Tibial nerve (tissue), 4 donors: ENCODE measurements at places on chromosomes 16 and 17. TPM values are rescaled to one million over a fixed set of nuclear protein-coding genes. Genes with fewer than 3 reads are reported as not detected.
A peak's percentile ranks its signal among the peaks of the same experiment; 100 is the strongest.

Gene KRTAP4-6
- total RNA-seq: not detected

DNA sequence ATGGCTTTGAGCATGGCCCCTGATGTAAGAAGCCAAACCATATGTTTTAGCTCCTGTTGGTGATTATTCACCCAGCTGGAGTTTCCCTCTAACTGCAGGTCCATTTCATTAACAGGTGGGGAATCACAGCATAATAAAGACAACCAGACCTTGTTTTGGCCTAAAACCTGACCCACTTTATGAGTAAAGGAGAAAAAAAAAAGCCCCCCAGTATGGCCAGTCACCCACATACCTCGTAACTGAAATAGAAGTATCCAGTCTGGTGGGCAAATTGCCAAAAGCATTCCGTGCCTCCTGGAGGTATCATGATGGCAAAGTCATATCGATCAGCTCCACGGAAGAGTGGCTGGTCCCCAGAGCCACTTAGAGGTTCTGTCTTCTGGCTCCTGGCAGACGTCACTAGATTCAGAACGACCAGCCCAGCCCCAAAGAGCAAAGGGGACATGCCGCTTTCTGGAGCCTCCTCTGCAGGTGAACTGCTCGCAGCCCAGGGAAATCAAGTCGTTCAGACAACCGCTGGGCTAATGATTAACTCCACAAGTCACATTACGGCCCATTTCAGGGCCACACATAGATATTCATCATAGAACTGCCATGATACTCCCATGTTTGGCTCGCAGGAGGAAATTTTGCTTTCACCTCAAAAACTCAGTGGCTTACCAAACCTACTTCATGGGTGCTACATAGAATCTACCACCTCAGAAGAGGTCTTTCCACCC is at the start of gene TMED6:
Gene TMED6, minus strand, starts transcription at position 478 of the 719 bp plus-strand sequence. Its CDS starts 33 bp downstream, at position 445.
- peaks cover 4% of the 10 kb centered on the region for H3K36me3 ChIP-seq
- no peak within 1 kb of the TSS for H3K27ac ChIP-seq
- H3K27me3 ChIP-seq: no peaks in the 10 kb centered on the region
- no peak within 1 kb of the TSS for H3K4me3 ChIP-seq
- H3K4me1 ChIP-seq: no peaks in the 10 kb centered on the region

Gene SEPTIN1
- total RNA-seq: 1.4 TPM

GRCh38 chr16:15601212-15601879 is 41.6 kb downstream of the MARF1 start:
- H3K27ac ChIP-seq: no peak overlapping the region
- peaks cover 13% of the 10 kb centered on the region for H3K4me1 ChIP-seq
- H3K27me3 ChIP-seq: no peaks in the 10 kb centered on the region
- peaks cover 9% of the 10 kb centered on the region for H3K36me3 ChIP-seq
- no peak for DNase-seq

DNA sequence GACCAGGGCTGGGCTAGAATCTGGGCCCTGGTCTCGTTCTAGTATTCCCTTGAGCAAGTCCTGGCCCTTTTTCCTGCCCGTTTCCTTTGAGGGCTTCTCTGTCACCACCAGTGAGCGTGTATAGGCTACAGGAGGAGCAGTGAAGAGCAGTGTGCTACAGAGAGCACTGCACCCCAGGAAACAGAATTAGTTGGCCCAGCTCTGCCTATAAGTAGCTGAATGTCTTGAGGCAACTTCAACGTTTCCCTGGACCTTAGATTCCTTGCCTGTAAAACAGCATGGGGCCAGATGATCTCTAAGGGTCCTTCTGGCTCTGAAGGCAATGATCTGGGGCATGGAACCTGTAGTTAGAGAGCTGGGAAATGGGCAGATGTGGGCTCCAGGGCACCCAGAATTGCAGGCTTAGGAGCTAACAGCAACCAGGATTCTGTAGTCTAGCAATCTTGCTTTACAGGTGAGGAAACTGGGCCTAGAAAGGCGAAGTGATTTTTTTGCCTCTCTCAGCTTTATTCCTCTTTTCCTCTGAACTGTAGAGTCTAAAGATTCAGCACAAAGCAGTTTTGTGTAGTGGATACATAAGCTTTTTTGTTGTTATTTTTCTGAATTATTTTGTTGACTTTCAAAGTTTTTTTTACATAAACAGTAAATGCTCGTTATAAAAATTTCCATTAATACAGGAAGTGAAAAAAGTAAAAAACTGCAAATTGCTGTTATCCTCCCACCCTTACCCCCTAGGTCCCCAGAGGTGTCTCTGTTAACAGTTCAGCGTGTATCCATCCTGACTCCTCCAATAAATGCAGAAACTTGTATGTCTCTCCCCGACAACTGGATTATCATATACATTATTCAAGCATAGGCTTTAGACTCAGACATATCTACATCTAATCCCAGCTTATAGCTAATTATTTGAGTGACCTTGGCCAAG is 1.7 kb upstream of the MYL4 start:
- no peak overlapping the region for H3K27ac ChIP-seq
- H3K27me3 ChIP-seq: no peaks in the 10 kb centered on the region
- H3K4me3 ChIP-seq: no peak overlapping the region
- H3K36me3 ChIP-seq: no peaks in the 10 kb centered on the region

DNA sequence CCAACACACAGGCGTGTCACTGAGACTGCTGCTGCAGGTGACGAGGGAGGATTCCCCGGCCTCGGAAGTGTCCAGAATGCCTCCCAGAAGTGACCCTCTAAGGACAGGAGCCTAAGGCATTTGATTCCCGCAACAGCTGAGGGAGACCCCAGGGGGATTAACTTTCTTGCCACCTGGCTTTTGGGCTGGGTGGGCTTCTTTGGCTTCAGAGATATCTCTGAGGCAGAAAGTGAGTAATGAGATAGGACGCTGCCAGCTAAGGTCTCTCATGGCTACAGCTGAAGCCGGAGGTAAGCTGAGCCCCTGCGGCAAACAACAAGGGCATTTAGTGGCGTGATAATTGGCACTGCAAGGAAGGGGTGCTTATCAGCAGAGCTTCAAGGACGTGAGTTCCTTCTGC is 17.0 kb downstream of the DRC3 start:
- H3K4me3 ChIP-seq: no peak overlapping the region
- H3K4me1 ChIP-seq: peaks cover 6% of the 10 kb centered on the region
- no peak for DNase-seq
- H3K27me3 ChIP-seq: no peaks in the 10 kb centered on the region
- no peak overlapping the region for H3K27ac ChIP-seq

Gene ACSM2A
- not detected for total RNA-seq

Gene KRTAP1-5
- not detected for total RNA-seq

Gene CTRB1
- 0.59 TPM for total RNA-seq

DNA sequence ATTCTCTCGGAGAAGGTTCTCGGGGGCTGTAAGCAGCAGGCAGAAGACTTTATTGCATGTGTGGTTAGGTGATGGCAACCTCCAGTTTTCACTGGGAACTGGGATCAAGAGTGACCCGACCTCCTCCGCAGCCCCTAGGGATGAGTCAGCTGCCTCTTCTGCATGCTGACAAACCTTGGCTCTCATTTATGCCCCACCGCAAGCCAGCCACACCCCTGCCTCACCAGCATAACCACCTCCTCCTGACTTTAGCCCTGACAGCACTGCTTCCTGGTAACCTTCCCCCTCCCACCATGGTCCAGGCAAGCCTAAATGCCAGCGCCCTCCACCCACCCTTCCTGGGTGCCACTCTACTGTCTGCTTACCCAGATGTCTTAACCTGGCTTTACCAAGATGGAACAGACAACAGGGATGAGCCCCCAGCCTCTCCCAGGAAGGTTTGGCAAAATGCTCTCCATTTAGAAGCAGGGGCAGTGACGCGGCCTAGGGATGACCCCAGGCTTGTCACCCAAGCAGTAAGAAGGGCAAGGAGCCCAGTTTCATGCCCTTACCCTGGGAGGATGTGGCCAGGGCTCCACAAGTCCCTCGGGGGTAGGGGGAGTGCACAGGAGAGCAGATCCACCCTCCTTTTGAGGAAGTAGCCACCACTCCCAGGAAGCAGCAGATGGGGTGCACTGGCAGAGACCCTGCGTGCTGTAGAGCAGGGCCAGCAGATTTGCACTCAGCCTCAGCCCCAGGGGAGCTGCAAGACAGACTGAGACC is 73.5 kb downstream of the GOSR1 start:
- H3K36me3 ChIP-seq: no peaks in the 10 kb centered on the region
- no peak overlapping the region for H3K27ac ChIP-seq
- H3K27me3 ChIP-seq: no peaks in the 10 kb centered on the region

DNA sequence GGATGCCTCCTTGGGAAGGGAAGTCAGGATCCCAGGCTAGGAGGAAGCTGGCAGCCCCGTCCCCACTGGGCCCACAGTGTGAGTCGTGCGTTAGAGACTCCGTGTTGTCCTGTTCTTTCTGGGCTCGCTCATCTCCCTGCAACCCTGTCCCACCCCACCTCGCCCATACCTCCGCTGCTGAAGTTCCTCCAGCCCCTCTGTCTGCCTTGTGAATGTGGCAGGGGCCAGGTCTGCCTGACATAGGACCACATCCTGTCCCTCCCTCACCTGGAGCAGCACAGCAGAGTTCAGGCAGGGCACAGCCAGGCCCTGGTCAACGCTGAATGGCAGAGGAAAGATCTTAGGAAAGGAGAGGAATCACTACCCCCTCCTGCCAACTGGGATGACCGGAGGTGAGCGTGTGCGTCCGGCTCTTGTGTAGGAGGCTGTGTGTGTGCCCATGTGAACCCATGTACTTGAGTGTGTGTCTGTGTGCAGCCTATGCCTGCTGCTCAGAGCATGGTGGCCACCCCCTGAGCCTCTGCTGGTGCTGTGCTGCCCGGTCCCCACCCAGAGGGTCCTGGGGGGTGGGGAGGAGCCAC is 12.8 kb downstream of the KCNJ18 start:
- no peak for DNase-seq
- no peaks in the 10 kb centered on the region for H3K27me3 ChIP-seq
- no peak overlapping the region for H3K4me3 ChIP-seq
- H3K27ac ChIP-seq: no peak overlapping the region

- peak overlapping the region; percentile 85 for H3K27ac ChIP-seq
- no peaks in the 10 kb centered on the region for H3K27me3 ChIP-seq
- peaks cover 41% of the 10 kb centered on the region for H3K36me3 ChIP-seq
- peak overlapping the region; percentile 74 for H3K4me3 ChIP-seq
- no peak for DNase-seq
Observed at GRCh38 chr17:18261146-18261515, 669 bp downstream of the MIEF2 start.

DNA sequence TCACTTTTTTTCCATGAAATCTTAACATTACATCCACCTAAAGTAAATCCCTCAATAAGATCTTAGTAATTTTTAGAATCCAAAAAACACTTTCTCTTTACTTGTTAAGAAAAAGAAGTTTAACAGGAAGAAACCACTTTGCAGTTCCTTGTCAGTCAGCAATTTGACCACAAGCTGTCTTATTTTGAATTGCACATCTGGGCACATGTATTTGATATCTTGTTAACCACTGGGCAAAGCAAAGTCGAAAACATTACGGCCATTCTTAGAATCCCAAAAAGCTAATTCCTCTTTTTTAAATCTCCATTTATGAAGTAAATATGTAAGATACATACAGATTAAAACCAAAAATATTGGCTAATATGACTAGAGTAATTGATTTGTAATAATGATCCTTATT is 1.1 kb downstream of the ABCA10 start:
- no peak for DNase-seq
- peak overlapping the region; percentile 84 for H3K27ac ChIP-seq
- H3K4me1 ChIP-seq: peaks cover 9% of the 10 kb centered on the region
- no peaks in the 10 kb centered on the region for H3K36me3 ChIP-seq

- no peak for DNase-seq
- H3K4me3 ChIP-seq: no peak overlapping the region
- no peaks in the 10 kb centered on the region for H3K27me3 ChIP-seq
- no peak overlapping the region for H3K27ac ChIP-seq
- H3K36me3 ChIP-seq: no peaks in the 10 kb centered on the region
Observed at GRCh38 chr17:7184091-7184488, 4.9 kb upstream of the ASGR1 start.

- H3K4me3 ChIP-seq: peak overlapping the region; percentile 42
- no peak for DNase-seq
- no peaks in the 10 kb centered on the region for H3K27me3 ChIP-seq
- H3K36me3 ChIP-seq: no peaks in the 10 kb centered on the region
- no peaks in the 10 kb centered on the region for H3K4me1 ChIP-seq
Observed at GRCh38 chr17:7484919-7485377, 782 bp downstream of the POLR2A start.

Gene POLG2
- 9.8 TPM for total RNA-seq

DNA sequence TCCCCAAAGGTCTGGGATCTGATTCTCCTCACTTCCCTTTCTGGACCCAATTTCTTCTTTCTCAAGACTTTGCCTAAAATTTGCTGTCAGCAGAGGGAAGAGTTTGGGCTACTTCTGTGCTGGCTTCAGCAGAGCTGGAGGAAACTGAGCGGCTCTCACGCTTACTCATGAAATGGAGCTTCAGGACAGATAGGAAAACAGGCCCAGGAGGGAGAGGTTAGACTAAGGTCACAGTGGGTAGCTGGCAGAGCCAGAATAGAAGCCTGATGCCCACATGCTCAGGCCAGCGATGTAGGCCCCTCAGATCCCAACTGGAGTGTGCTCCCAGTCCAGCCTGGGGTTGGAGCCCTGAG is 593 bp downstream of the SLC38A7 start:
- H3K4me3 ChIP-seq: peak overlapping the region; percentile 82
- peaks cover 5% of the 10 kb centered on the region for H3K4me1 ChIP-seq
- H3K36me3 ChIP-seq: no peaks in the 10 kb centered on the region
- no peak for DNase-seq
- no peak overlapping the region for H3K27ac ChIP-seq
- no peaks in the 10 kb centered on the region for H3K27me3 ChIP-seq

Gene KRT28
- total RNA-seq: not detected

Gene KRTAP9-8
- total RNA-seq: not detected

Gene TP53TG3C
- total RNA-seq: 1.8 TPM
